ENCODE measurements at places on chromosomes 2 and 18. TPM values are rescaled to one million over a fixed set of nuclear protein-coding genes. Genes with fewer than 3 reads are reported as not detected.

- no peak for DNase-seq
- H3K36me3 ChIP-seq = no peaks in the 10 kb centered on the region
- H3K27me3 ChIP-seq = no peaks in the 10 kb centered on the region
- no peaks in the 10 kb centered on the region for H3K4me1 ChIP-seq
- no peak overlapping the region for H3K27ac ChIP-seq
- no peak overlapping the region for H3K4me3 ChIP-seq
These were observed 276.3 kb upstream of the ZSWIM2 start for GRCh38 chr2:187125318-187125717.

- no peak overlapping the region for H3K4me3 ChIP-seq
- no peaks in the 10 kb centered on the region for H3K36me3 ChIP-seq
- no peak for DNase-seq
- H3K27me3 ChIP-seq = no peaks in the 10 kb centered on the region
- H3K27ac ChIP-seq = no peak overlapping the region
These were observed 233.0 kb upstream of the TNP1 start for GRCh38 chr2:217092710-217093379.

DNA sequence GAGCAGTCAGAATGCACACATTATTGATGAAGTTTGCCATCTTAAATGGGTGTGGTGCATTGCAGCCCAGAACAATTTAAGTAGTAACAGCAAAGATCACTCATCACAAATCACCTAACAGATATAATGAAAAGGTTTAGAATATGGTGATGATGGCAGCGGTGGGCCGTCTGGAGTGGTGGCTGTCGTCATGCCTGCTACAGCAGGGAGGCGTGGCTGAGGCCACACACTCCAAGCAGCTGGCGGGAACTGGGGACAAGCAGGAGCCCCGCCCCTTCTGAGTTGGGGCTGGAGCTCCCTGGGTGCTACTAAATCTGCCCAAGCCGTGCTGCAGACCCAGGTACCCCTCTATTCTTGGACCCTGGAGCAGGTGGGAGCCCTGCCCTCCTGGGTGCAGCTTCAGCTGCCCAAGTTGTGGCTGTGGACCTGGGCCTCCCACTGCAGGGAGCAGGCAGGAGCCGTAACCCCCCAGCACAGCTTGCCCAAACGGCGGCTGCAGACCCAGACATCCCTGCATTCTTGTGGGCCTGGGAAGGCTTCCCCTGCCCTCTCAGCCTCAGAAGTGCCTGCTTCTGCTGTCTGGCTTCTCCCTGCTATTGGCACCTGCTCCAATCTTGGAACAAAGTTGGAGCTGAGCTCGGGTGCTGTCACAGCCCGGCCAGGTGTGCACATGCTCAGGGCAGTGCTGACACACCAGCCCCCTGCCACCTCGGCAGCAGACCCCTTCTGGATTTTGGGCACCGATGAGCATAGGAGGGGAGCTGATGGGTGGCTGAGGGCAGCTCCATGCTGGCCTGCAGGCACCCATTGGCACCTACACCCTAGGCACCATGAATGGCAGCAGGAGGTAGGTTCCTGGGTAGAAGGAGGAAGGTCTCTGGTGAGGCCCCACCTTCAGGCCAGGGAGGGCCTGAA is 149.3 kb downstream of the EHBP1 start:
- H3K27ac ChIP-seq = no peak overlapping the region
- DNase-seq = no peak
- H3K27me3 ChIP-seq = no peaks in the 10 kb centered on the region
- H3K36me3 ChIP-seq = peaks cover 4% of the 10 kb centered on the region
- no peaks in the 10 kb centered on the region for H3K4me1 ChIP-seq
- no peak overlapping the region for H3K4me3 ChIP-seq

- H3K4me1 ChIP-seq = peaks cover 10% of the 10 kb centered on the region
- no peaks in the 10 kb centered on the region for H3K36me3 ChIP-seq
- no peaks in the 10 kb centered on the region for H3K27me3 ChIP-seq
- peak overlapping the region; percentile 88 for H3K27ac ChIP-seq
These were observed 32.0 kb downstream of the YPEL5 start for GRCh38 chr2:30178618-30179434.

GRCh38 chr2:28437149-28437835 is 44.6 kb downstream of the FOSL2 start:
- no peak for DNase-seq
- H3K27ac ChIP-seq = no peak overlapping the region
- H3K4me1 ChIP-seq = no peaks in the 10 kb centered on the region
- no peaks in the 10 kb centered on the region for H3K27me3 ChIP-seq
- no peaks in the 10 kb centered on the region for H3K36me3 ChIP-seq
- no peak overlapping the region for H3K4me3 ChIP-seq

DNA sequence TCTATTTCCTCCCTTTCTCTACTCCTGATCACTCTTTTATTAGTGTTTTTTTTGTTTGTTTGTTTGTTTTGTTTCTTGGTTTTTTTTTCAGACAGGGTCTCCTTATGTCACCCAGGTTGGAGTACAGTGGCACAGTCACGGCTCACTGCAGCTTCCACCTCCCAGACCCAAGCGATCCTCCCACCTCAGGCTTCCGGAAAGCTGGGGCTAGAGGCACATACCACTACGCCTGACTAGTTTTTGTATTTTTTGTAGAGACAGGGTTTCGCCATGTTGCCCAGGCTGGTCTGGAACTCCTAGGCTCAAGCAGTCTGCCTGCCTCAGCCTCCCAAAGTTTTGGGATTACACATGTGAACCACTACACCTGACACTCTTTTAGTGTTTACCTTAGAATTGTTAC is 122.3 kb downstream of the ATL2 start:
- no peaks in the 10 kb centered on the region for H3K36me3 ChIP-seq
- H3K27ac ChIP-seq = no peak overlapping the region
- H3K4me3 ChIP-seq = no peak overlapping the region
- H3K27me3 ChIP-seq = no peaks in the 10 kb centered on the region
- H3K4me1 ChIP-seq = no peaks in the 10 kb centered on the region
- no peak for DNase-seq

DNA sequence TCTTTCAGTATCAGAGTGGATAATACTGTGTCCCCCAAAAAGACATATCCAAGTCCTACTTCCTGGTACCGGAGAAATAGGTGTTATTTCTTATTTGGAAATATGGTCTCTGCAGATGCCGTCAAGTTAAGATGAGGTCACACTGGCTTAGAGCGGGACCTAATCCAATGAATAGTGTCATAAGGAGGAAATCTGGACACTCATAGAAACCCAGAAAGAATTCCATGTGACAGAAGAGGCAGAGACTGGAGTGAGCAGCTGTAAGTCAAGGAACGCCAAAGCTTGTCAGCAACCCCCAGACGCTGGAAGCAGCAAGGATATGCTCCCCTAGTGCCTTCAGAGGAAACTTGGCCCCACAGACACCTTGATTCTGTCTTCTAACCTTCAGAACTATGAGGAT is 69.8 kb downstream of the CCBE1 start:
- H3K4me1 ChIP-seq = peaks cover 20% of the 10 kb centered on the region
- no peak overlapping the region for H3K4me3 ChIP-seq
- DNase-seq = no peak
- H3K27ac ChIP-seq = no peak overlapping the region
- H3K27me3 ChIP-seq = no peaks in the 10 kb centered on the region

DNA sequence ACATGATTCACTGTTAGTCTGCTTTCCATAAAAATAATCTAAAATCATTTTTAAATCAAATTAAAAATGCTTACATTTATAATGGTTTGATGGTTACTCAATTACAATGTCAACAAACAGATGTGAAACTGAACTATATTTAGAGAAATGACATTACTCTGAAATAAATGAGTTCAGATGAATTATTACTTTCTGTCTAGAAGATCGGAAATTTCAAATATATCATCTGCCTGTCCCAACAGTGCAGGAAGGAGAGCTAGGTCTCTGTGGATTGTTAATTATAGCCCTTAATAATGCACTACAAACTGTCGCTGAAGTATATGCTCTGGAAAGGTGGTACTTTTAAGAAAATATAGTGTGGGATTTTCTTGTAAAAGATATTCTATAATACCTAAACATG is 109.8 kb downstream of the DSEL start:
- H3K27me3 ChIP-seq = no peaks in the 10 kb centered on the region
- H3K27ac ChIP-seq = no peak overlapping the region
- H3K36me3 ChIP-seq = no peaks in the 10 kb centered on the region
- H3K4me1 ChIP-seq = no peaks in the 10 kb centered on the region
- H3K4me3 ChIP-seq = no peak overlapping the region
- no peak for DNase-seq

DNA sequence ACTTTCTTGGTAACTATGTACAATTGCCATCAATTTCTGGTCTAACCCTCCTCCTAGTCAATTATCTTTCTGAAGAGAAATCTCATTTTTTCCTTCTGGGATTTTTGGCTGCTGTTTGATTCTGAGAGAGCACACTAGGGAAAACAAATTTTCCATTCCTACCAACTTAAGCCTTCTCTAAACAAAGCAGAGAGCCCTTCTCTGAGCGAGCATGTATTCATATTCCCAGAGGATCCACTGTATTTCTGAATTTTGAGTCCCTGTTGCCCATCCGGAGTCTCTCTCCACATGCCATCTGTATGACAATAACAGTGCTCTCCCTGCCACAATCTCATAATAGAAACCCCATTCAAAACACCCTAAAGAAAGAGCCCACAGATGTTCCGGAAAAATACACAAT is 78.5 kb downstream of the MAIP1 start:
- H3K36me3 ChIP-seq = no peaks in the 10 kb centered on the region
- H3K27ac ChIP-seq = no peak overlapping the region
- no peaks in the 10 kb centered on the region for H3K4me1 ChIP-seq
- DNase-seq = no peak
- H3K4me3 ChIP-seq = no peak overlapping the region
- no peaks in the 10 kb centered on the region for H3K27me3 ChIP-seq

HRH4 gene
- not detected for total RNA-seq

WDR75 gene
- total RNA-seq = 57.1 TPM
